ENCODE measurements at places on chromosomes 1 and 21. TPM values are rescaled to one million over a fixed set of nuclear protein-coding genes. Genes with fewer than 3 reads are reported as not detected.

Gene ERVH48-1
- total RNA-seq, result not detected

Gene HSPA6
- total RNA-seq, result 0.75 TPM

Gene CRNN
- total RNA-seq, result not detected

Gene FMO4
- 3.5 TPM for total RNA-seq

Gene IFNAR2
- 16.5 TPM for total RNA-seq

Measured in chondrocyte (in vitro differentiated cells).